Hematopoietic multipotent progenitor cell treated with erythropoietin and hydrocortisone succinate and interleukin-3 and kit ligand, for 6 days (in vitro differentiated cells): ENCODE measurements at places on chromosomes 16 and 17.

GRCh38 chr17:4504188-4504587 lies 5.5 kb downstream of the SPNS2 start:
- DNase-seq: no peak

- DNase-seq: no peak
These were observed 44.1 kb downstream of the CCDC57 start for GRCh38 chr17:82168568-82168967.

- DNase-seq: no peak
These were observed 7.3 kb downstream of the PMFBP1 start for GRCh38 chr16:72164691-72165090.

DNA sequence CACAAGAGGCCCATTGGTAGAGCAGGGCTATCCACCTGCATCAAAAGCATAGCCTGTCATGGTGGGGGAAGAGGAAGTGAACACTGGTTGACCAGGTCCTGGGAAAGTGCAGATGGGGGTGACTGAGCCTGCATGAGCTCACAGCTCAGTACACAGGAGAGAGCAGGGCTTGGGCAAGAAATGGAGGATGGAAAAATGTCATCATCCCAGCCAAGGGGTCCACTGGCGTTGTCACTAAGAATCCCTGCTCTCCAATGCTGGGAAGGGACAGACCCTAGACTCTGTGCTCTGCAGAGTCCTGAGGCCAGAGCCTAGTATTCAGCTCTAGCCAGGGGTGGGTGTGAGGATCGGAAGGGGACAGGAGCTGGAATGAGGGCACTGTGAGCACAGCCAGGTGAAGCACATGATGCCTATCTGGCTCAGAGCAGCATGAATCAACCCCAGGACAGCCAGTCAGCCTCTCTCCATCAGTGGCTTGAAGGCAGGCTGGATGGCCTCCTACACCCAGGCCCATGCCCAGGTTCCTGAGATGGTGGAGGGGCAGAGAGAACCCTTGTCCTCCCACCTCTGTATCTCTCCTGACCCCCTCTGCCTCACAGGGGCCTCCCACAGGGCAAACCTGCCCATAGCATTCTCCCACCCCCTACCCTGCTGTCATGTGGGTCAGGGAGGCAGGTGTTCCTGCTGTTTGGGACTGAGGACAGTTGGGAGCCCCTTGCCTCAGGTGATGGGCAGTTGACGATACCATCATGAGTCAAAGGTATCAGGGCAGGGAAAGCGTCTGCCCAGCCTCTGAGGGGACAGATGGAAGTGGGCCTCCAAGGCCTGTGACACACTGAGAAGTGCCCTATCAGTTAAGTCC lies 13.8 kb upstream of the CTCF start:
- peak; percentile 31 for DNase-seq

DNA sequence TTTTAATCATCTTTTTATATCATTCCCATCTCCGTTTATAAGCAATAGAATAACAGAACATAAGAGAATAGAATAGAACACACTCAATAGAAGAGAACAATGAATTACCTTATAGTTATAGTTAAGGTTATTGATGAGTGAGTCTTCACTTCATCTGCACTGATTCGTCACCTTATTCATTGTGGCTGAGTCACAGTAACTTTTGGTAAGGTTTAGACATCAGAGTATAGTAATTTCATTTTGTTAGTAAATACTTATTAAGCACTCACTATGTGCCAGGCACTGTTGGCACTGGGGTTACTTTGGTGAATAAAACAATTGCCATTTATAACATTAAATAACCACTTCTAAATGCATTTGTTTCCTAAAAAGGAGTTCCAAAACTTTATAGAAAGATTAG lies 22.5 kb downstream of the PHKB start:
- no peak for DNase-seq

- DNase-seq: no peak
These were observed 203.8 kb upstream of the HSBP1 start for GRCh38 chr16:83603723-83604570.

DNA sequence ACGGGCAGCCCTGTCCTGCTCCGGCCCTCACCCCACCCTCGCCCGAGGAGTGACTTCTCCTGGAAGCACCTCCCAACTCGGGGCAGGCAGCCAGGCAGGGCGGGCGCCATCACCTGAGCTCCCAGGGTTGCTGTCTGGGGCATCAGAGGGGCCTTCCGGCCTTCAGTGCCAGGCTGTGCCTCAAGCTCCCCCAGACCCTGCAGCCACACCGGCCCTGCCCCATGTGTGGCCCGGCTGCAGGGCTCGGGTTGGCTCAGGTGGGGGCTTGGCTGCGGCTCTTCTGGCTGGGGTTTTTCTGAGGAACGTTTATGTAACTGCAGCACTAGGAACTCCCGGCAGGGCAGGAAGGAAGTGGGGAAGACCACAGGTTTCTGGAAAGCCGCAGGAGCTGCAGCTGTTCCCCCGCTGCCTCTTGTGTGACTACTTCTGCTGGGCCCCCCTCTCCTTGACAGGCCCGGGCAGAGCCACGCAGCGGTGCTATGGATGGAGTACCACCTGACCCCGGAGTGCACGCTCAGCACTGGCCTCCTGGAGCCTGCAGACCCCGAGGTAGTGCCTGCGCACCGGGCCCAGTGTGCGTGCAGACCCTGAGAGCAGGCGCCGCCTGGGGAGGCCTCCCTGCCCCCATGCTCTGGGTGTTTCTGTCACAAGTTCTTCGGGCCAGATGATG lies 45.6 kb downstream of the PRMT7 start:
- peak; percentile 80 for DNase-seq

- DNase-seq: peak; percentile 2
These were observed 454.8 kb upstream of the CDH11 start for GRCh38 chr16:65576631-65577030.

DNA sequence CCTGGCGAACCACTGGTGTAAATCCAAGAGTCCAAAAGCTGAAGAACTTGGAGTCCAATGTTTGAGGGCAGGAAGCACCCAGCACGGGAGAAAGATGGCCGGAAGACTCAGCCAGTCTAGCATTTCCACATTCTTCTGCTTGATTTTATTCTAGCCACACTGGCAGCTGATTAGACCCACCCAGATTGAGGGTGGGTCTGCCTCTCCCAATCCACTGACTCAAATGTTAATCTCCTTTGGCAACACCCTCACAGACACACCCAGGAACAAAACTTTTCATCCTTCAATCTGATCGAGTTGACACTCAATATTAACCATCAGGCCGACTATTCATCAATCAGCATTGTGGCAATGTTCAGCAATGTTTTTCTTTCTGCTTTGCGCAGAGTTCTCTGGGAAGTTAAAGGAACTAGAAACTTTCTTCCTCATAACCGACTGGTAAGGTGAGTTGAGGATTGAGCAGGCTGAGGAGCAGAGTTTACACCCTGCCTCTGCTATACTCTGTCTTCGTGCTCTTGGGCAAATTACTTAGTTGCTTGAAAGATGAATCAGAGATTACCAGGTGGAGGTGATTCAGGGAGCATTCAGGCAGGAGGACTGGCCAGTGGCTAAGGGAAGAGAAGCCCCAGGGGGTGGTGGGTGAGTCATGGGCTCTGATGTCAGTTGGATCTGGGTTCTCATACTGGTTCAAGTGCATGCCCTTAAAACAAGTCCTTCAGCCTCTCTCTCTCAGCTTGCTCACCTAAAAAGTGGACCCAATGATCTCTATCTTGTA lies 28.2 kb upstream of the BRD7 start:
- DNase-seq: no peak

GRCh38 chr17:75719732-75720131 lies 1.5 kb upstream of the ITGB4 start:
- DNase-seq: no peak

- no peak for DNase-seq
These were observed 173.0 kb upstream of the TOM1L1 start for GRCh38 chr17:54727624-54728023.

- no peak for DNase-seq
These were observed 105.4 kb upstream of the TBX2 start for GRCh38 chr17:61294286-61294685.

DNA sequence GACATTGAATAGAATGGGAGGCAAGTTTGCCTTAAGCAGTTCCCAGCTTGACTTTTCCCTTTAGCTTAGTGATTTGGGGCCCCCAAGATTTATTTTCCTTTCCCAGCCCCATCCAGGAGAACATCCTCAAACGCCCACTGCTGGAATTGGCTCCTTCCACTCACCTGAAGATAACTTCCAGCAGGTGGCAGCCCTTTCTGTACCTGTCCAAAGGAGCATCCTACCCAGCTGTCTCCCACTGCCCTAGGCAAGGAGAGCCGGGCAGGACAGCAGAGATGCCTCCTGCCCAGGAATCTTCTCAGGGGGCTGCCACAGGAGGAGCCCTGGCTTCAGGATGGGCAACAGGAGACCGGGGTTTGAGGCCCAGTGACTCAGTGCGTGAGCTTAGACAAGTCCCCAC lies 6.4 kb downstream of the CACNG5 start:
- no peak for DNase-seq

GRCh38 chr17:31413874-31414549 lies 22.5 kb downstream of the RAB11FIP4 start:
- DNase-seq: no peak

GRCh38 chr16:64240586-64240985 lies 881.3 kb downstream of the CDH11 start:
- DNase-seq: no peak

- no peak for DNase-seq
These were observed 48.7 kb upstream of the FOXJ1 start for GRCh38 chr17:76189741-76190140.

DNA sequence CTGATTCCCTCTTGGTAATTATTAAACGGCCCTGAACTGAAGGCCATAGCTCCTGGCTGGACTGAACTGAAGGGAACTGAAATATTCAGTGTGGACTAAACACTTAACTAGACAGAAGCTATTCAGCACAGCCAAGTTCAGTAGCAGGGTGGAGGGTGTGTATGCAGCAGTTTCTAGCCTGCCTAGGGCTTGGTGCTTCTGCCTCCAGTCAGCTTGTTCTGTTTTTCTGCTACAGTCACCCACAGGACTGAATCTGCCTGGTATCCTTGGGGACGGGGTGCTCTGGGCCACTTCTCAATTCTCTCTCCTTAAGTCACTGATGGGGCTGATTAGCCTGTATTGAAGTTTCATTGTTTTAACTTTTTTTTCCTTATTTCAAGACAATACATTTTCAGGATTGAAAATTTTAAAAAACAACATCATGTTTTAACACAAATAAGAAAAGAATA lies 77.1 kb downstream of the WWP2 start:
- DNase-seq: no peak

- peak; percentile 14 for DNase-seq
These were observed 70.7 kb downstream of the OMG start for GRCh38 chr17:31226373-31226772.

DNA sequence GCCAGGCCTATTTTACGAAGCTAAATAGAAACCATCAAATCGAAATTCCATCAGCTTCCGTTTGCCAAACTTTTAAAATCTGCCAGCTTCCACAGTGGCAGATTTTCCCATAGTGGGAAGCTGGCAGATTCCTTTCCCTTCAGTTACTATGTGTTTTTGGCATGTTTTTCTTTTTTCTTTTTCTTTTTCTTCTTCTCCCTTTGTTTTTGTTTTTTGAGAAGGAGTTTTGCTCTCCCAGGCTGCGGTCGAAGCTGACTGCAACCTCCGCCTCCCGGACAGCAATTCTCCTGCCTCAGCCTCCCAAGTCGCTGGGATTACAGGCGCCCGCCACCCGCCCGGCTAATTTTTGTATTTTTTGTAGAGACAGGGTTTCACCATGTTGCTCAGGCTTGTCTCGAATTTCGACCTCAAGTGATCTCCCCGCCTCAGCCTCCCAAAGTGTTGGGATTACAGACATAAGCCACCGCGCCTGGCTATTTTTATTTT lies 684 bp upstream of the CWC25 start:
- no peak for DNase-seq

GRCh38 chr16:88456356-88457292 lies 3.5 kb downstream of the ZFPM1 start:
- peak; percentile 38 for DNase-seq

GRCh38 chr17:75565066-75565465 lies 22.5 kb upstream of the MYO15B start:
- DNase-seq: no peak

- DNase-seq: no peak
These were observed 583.1 kb upstream of the SALL1 start for GRCh38 chr16:51734220-51734619.
